ENCODE measurements at places on chromosomes 7 and 10.

GRCh38 chr10:13587391-13587790 is 626 bp downstream of the PRPF18 start:
- no peak for DNase-seq

DNA sequence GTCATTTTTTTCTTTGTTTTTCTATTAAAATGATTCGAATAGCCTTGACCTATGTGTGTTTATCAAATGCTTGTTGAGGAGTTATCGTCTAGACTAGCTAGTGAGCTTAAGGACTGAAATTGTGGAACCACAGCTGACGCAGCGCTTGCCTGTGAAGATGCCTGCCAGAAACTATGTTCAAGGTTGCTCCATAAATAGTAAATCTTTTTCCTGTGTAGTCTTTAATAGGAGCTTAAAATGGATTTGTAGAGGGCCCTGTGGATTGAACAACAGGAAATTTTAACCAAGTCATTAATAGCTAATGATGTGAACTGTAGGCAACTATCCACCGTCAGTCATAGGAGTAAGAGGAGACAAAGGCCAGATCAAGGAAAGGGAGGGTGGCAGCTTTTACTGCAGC is 145.1 kb downstream of the GNAI1 start:
- DNase-seq, result no peak

DNA sequence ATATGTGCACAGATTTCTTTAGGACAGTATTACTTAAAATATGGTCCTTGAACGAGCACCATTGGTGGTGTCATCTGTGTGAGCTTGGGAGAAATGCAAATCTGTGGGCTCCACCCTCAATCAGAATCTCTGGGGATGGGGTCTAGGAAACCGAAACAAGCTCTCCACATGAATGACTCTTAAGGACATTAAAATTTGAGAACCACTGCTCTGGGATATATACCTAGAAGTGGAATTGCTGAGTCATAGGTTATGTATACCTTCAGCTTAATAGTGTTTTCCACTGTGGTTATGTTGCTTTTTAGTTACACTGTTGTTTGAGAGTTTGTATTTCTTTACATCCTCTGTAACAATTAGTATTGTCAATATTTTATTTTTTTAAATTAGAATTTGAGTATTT is 24.0 kb downstream of the ZNRF2 start:
- no peak for DNase-seq

DNA sequence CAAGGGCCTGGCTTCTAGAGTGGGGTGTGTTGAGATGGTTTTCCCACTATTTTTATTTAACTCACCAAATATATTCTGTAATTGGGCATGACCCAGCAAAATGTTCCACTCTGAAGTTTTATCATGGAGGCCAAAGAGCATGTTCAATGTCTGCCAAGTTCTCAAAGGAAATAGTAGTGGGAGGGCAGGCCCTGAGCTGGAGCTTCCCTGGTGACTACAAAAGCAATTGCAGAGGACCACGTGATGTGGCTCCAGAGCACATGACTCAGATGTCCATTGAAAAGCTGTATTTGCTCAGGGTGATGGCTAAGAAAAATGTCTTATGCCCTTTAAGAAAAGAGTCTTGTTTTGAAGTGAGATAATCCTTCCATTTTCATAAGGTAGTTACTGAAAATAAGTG is 1024.8 kb downstream of the LRMDA start:
- DNase-seq, result no peak

GRCh38 chr10:96666741-96667140 is 53.6 kb downstream of the PIK3AP1 start:
- no peak for DNase-seq

- DNase-seq, result no peak
Measured at GRCh38 chr10:12579954-12580858, 230.9 kb downstream of the CAMK1D start.

- DNase-seq, result no peak
Measured at GRCh38 chr10:74898201-74898976, 72.0 kb downstream of the KAT6B start.

DNA sequence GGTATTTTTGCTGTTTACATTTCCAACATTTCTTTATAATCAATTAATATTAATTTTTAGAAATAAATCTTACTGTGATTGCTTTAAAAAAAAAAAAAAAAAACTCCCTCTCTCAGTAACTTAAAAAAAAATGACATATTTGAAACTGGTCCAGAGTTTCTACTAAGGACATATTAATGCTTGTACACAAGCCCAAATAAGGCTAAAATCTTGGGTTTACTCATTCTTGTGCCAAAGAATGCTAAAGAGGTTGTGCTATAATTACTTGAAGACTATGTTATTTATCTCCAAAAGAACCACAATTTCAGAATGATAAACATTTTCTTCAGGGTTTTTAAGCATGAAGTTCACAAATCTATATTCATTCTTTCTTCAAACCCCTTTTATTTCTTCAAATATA is 39.4 kb upstream of the PHF14 start:
- DNase-seq, result no peak

- no peak for DNase-seq
Measured at GRCh38 chr10:114492351-114493037, 88.2 kb upstream of the AFAP1L2 start.

- DNase-seq, result no peak
Measured at GRCh38 chr7:38554586-38554985, 76.6 kb downstream of the AMPH start.

- no peak for DNase-seq
Measured at GRCh38 chr10:27433976-27434375, 70.1 kb upstream of the RAB18 start.

GRCh38 chr10:70976063-70976695 is 87.8 kb upstream of the PCBD1 start:
- no peak for DNase-seq

- no peak for DNase-seq
Measured at GRCh38 chr10:118034791-118035261, 11.9 kb downstream of the RAB11FIP2 start.

DNA sequence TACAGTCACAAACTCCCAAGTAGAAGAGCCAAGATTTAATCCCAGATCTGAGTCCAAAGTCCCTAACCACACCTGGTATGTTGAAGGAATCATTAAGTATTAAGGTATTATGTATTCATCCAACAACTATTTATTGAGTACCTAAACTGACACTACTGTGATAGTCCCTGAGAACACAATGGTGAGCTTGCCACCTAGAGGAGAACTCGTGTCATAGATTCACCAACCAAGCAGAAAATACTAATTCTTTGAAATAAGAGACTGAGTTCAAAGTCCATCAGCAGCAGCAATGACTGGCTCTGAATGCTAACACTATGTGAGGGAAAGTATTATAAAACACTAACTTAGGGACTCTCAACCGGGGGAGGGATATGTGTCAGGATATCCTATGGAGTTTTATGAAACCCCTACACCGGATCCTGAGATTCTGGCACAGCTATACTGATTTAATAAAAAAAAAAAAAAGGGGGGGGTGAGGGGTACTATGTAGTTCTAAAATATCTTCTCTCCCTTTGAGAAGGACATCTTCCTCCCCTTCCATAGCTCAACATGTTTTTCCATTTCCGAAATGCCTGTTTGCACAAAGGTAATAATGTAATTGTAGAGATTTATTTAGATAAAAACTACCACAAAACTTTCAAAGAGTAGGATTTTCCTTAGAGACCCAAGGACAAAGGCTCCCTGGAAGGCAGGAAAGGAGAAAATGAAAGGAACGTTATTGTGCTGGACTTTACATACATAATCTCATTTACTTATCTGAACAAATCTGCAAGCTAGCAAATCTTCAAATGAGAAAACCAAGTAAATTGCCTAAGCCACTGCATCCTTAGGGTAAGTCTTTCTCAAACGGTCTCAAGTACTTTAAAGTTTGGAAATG is 1.6 kb downstream of the NCOA4 start:
- no peak for DNase-seq

GRCh38 chr7:6268907-6269306 is 3.5 kb downstream of the CYTH3 start:
- no peak for DNase-seq

DNA sequence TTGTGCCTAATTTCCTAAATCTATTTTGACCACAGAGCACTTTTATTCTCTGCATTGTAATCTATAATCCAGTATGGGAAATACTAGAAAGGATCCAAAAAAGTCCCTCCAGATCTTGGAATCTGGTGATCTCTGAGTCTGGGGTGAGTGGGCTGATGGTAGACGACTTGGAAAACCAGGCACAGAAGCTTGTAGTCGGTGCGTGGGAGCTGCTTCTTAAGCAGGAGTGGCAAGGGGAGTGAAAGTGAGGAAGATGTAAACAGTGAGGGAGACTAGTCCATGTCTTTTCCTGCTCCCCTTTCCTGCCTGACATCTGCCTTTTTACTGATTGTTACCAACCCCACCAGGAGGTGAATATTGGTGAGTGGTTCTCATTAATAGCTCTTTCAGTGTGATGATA is 6.8 kb downstream of the AUTS2 start:
- DNase-seq, result no peak

GRCh38 chr7:23065974-23066373 is 39.6 kb upstream of the KLHL7 start:
- no peak for DNase-seq

DNA sequence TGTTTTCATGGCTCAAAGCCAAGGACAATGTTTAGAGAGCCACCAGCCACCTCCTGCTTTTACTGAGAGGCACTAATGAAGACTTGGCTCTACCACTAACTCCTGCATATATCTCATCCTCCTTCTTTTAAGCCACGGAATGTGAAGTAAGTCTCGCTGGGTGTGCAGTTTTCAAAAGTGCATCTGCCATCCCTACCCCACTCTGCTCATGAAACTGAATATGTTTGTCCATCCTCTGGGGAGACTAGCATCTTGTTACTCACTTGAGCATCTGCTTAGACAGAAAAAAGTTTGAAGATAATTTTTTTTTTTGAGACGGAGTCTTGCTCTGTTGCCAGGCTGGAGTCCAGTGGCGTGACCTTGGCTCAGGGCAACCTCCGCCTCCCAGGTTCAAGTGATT is 40.8 kb downstream of the EPDR1 start:
- DNase-seq, result no peak

DNA sequence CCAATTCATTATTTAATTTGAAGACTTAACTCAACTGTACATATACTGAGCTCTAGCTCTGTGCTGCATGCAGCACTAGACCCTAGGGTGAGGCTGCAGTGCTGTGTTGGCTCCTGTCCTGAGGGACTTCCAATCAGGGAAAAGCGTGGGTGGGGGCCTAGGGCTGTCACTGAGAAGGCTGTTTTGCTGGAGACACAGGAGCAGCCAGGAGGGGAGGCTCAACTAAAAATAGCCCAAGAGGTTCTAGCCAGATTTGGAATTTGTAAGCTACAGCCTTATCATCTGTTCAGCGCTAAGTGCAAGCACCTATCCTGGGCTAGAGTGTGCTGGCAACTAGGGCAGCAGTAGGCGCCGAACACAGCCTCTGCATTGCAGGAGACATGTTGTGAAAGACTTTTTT is 121.1 kb downstream of the VWC2 start:
- no peak for DNase-seq

- no peak for DNase-seq
Measured at GRCh38 chr7:151875942-151876898, 695 bp downstream of the PRKAG2 start.

GRCh38 chr7:139718141-139718540 is 59.7 kb downstream of the HIPK2 start:
- no peak for DNase-seq

- no peak for DNase-seq
Measured at GRCh38 chr7:101386558-101387231, 24.0 kb downstream of the COL26A1 start.

GRCh38 chr10:50219646-50220045 is 31.7 kb downstream of the ASAH2 start:
- no peak for DNase-seq

DNA sequence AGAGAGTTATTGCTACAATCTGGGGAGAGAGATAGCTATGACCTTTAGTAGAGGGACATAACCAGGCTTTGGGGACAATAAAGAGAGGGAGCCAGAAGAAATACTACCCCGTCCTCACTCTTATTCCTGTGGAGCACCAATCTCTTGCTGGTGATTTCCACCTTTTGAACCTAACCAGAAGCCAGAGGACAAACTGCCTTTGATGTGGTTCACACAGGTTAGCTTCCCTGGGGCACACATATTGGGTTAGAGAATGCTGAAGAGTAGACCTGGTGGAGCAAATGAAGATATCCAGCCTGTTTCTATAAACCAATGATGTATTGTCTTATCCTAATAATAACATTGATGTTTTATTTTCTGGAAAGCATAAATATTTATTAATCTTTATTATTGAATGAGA is 399.3 kb downstream of the HTR7 start:
- no peak for DNase-seq

GRCh38 chr7:43589133-43589478 is 6.2 kb downstream of the STK17A start:
- DNase-seq, result no peak

- DNase-seq, result no peak
Measured at GRCh38 chr7:44539669-44540506, 1.2 kb downstream of the NPC1L1 start.

GRCh38 chr7:44814919-44815318 is 18.4 kb downstream of the PPIA start:
- no peak for DNase-seq

GRCh38 chr7:103795787-103796186 is 193.7 kb downstream of the RELN start:
- DNase-seq, result no peak

- no peak for DNase-seq
Measured at GRCh38 chr7:27663989-27664331, 1.3 kb upstream of the HIBADH start.

GRCh38 chr10:86712317-86712707 is 44.0 kb downstream of the LDB3 start:
- no peak for DNase-seq

GRCh38 chr7:98870807-98871491 is 1.1 kb upstream of the TMEM130 start:
- no peak for DNase-seq

- DNase-seq, result no peak
Measured at GRCh38 chr10:24360282-24361127, 151.6 kb downstream of the KIAA1217 start.

GRCh38 chr10:12501841-12502525 is 152.6 kb downstream of the CAMK1D start:
- no peak for DNase-seq

Data from cortex of kidney (tissue), 1 donor.